Cerebellar nuclear complex (tissue), 1 donor: ENCODE measurements at places on chromosomes 13 and 19.

- DNase-seq = no peak
Measured at GRCh38 chr13:41915081-41915480, 45.8 kb downstream of the VWA8 start.

DNA sequence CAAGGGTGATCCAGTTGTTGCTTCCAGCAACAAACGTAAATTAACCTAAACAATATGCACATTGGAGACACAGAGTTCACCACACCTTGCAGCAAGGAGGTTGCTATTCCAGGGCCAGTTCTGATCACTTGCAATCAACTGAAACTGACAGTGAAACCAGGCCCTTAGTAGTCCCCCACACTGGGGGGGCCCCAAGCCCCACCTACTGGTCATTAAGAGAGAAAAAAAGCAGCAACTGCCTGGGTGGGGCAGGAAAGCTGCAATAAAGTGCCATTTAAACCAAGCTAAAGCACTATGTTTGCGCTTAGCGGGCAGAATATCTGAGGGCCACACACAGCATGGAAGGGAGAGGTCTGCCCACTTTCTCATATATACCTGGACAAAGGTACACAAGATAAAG, 51.5 kb downstream of the ATP7B start:
- no peak for DNase-seq

DNA sequence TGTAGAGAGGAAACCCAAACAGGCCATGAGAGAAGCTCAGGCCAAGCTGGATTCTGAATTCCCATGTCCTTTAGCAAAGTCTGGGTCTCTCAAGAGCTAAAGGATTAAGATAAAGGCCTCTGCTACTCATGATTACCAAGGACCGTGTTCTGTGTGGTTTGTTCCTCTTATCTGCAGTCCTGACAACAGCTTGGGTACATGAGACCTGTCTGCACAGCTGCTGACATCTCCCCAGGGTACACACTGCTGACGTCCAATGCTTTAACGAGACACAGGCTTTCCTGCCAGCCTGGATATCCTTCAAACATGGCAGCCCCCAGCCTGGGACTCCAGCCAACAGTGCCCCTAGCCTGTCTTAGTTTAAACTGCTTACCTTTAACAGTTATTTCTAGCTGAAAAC, 211.0 kb downstream of the SLC7A1 start:
- DNase-seq = no peak

- DNase-seq = peak; percentile 8
Measured at GRCh38 chr19:43809762-43810696, 7.8 kb upstream of the LYPD5 start.

- DNase-seq = no peak
Measured at GRCh38 chr19:54470991-54471782, 1.9 kb downstream of the CDC42EP5 start.

GRCh38 chr19:662207-662961, 630 bp downstream of the RNF126 start:
- no peak for DNase-seq

GRCh38 chr13:55566334-55566733, 1574.4 kb upstream of the PRR20A start:
- DNase-seq = no peak

GRCh38 chr19:33718651-33719254, 77.9 kb upstream of the KCTD15 start:
- no peak for DNase-seq

- no peak for DNase-seq
Measured at GRCh38 chr13:41311406-41312175, 524 bp downstream of the NAA16 start.

GRCh38 chr19:41691268-41691970, 3.3 kb upstream of the CEACAM7 start:
- DNase-seq = no peak

GRCh38 chr13:22018076-22018835, 347.4 kb downstream of the FGF9 start:
- DNase-seq = no peak

DNA sequence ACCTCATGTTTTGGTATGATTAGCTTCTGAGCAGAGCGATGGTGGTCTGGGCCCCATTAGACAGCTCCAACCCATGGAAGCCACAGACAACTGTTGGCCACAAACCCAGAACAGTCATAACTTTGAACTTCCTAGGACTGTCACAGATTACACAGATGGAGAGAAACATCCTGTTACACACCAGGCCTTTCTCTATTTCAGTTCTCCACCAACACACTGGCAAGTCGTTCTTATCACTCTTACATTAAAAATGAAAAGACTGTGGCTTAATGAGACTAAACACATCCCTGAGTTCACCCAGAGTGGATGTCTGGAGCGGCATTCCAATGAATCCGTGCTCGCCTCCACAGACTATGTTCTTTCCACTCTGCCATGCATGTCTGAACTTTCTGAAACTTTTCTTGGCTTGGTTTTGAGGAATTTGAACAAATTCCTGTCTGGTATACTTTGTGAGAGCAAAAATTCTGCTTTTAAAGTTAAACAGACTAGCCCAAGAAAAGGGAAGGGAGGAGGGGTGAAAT, 109.1 kb downstream of the NALCN start:
- DNase-seq = no peak

DNA sequence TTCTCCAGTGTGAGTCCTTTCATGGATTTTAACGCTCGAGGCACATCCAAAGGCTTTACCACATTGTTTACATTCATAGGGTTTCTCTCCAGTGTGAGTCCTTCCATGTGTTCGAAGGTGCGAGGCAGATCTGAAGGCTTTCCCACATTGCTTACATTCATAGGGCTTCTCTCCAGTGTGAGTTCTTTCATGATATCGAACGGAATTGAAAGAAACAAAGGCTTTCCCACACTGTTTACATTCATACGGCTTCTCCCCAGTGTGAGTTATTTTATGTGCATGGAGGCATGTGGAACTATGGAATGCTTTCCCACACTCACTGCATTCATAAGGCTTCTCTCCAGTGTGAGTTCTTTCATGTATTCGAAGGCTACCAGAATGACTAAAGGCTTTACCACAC, 5.2 kb upstream of the ZNF20 start:
- DNase-seq = no peak

DNA sequence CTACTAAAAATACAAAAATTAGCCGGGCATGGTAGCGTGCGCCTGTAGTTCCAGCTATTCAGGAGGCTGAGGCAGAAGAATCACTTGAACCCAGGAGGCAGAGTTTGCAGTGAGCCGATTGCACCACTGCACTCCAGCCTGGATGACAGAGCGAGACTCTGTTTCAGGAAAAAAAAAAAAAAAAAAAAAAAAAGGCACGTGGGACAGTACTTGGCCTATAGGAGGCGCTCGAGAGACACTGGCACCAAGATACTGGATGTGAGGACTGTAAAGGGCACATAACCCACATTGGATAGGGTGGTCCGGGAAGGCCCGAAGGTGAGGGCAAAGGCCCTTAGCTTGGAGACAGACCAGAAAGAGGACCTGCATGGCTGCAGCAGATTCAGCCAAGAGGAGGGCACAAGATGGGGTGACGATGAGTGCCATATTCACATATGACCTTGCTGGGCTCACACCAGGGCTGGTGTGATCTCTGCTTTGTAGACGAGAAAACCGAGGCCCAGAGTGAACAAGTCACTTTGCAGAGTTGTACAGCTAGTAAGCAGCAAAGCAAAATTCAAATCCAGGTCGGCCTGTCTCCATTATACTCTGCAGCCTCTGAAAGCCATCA, 89.4 kb downstream of the DPF1 start:
- no peak for DNase-seq

GRCh38 chr13:100694722-100695508, 20.3 kb upstream of the TMTC4 start:
- no peak for DNase-seq

DNA sequence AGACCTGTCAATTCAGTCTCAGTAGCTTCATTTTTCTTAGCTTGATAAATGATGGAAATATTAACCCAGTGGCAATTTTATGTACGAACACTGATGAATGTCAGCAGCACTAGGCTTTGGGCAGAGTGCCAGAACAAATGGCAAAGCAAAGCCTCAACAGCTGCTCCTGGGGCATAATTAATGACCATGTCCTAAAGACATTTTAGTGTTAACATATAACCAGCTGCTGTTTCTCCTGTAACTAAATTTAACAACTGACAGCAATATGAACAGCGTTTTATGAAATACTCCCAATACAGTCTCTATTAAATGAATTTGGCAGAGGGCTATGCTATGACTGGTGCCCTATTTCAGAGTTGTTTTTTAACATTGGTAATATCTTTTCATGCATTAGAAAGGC, 47.1 kb downstream of the ZNF568 start:
- no peak for DNase-seq

- DNase-seq = no peak
Measured at GRCh38 chr13:99237981-99238662, 20.1 kb downstream of the GPR18 start.

DNA sequence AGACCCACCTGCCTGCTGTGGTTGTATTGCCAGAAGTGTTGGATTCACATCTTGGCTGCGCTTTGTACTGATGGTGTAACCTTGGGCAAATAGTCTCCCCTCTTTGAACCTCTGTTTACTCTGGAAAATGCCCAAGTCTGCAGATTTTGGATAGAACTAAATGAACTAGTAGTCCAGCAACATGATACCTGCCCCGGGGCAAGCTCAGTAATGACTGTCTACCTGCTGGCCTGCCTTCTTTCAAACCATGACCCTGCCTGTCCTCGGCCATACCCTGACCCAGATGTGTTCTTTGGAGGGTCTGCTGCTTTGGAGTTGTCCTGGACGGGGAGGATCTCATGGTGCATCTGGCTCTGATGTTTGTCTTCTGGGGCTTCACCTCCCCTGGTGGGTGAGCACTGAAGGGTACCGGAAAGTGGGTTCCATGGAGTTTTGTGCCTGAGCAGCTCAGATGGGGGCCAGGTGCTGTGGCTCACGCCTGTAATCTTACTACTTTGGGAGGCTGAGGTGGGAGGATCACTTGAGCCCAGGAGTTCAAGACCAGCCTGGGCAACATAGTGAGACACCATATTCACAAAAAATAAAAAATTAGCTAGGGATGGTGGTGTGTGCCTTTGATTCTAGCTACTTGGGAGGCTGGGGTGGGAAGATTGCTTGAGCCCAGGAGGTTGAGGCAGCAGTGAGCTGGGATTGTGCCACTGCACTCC, 59.5 kb downstream of the TNFRSF19 start:
- no peak for DNase-seq

DNA sequence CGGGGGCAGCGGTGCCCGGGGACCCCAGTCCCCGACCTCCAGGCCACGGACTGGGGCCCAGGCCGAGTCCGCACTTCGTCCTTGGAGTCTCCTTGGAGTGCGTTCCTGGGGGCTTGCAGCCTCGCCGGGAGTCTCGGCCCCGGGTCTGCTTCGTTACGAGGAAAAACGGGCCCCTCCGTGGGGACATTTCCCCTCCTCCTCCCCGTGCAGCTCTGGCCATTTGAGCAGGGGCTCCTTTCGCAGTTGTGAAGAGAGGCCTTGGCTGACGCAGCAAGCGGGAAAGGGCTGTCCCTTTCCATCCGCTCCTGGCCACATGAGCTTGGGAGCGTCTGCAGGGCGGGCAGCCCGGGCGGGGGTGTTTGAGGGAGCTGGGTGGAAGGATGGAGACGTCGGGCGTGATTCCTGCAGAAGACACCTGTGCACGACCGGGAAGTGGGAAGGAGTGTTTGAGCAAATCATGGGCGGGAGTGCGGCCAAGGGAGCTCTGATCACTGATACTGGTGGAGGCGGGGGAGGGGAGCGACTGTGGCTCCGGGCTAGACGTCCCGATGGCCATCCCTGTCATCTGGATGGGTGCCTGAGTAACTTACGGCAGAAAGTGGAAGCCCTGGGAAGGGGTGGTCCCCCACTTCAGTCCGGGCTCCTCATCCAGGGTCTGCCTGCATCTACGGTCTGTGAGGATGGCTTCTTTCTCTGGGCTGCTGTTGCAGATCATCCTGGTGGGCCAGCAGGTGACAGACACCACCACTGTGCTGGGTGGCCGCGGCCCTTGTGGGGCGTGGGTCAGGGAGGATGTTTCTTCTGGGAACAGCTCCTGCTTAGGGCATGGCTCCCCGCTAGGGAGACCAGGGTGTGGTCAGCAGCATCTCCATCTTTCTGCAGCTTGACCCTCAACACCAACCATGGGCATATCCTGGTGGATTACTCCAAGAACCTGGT, 736 bp downstream of the GPI start:
- DNase-seq = no peak

DNA sequence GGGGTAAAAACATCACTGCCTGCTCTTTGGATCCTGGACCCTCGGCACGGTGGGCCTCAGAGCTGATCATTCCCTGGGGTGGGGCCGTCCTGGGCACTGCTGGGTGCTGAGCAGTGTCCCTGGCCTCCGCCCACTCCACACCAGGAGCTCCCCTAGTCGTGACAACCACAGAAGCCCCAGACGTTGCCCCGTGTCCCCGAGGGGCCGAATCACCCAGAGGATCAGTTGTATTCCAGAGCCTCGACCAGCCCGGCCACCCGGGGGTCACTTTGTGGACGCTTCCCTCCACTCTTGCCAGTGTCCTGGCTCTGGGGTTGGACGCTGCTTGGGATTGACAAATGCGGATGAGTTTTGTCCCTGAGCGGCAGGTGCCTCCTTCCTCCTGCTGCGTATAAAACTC, 10.2 kb downstream of the C2CD4C start:
- no peak for DNase-seq

DNA sequence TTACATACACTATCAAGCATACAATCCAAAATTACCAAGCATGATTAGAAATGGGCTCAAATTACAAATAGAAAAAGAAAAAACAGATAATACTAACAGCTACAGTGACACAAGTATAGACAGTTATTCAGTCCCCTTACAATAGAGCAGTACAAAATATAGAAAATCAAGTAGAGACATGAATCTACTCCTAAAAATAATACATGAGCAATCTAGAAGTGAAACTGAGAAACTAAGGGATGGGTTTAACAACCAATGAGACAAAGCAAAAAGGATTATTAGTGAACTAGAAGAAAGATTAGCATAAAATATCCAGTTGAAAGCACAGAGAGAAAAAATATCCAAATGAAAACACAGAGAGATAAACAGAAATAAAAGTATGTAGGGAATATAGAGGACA, 426.7 kb downstream of the TBC1D4 start:
- DNase-seq = no peak

DNA sequence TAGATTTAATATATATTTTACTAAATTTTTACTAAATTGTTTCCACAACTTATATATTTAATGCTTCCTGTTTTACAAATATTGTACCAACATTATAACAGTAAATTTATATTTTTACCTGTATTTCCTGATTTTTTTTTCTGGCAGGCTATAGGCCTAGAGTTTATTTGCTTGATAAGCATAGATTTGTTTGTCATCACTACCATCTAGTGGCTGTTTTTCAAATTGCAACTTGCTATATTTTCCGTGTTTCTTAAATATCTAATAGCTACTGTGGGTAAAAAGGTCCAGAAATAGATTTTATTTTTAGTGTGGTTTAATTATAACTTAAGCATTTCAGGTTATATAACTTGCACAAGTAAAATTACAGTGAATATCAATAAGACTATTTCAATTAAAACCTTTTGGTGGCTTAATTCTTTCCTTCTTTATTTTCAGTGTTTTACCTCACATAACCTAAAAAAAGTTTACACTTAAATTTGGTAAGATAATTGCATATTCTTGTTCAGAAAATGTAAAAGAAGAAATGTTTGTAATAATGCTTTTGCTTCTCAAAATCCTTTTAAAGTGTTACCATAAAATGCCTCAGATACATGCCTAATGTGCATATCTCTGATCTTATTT, 60.6 kb downstream of the NDFIP2 start:
- DNase-seq = no peak
